Upper lobe of left lung (tissue), 6 donors: ENCODE measurements at places on chromosomes 2 and 18. TPM values are rescaled to one million over a fixed set of nuclear protein-coding genes. Genes with fewer than 3 reads are reported as not detected.

DNA sequence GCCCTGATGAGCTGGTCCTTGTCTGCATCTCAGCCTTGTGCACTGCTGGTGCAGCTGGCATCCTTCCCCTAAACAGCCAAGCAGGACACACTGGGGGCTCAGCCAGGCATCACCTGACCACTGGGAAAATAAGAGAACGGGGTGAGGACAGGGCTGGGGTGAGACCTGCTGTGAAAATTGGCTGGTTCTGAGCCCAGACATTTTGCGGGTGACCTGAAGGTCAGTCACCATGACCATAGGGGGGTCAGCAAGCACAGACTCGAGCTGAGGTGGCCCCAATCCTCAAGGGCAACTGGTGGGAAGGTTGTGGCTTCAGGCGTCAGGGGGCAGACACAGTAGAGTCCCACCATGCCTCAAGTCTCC lies 144.9 kb upstream of the TWIST2 start:
- peaks cover 5% of the 10 kb centered on the region for H3K4me1 ChIP-seq
- no peak overlapping the region for H3K27ac ChIP-seq
- H3K27me3 ChIP-seq, result no peaks in the 10 kb centered on the region

DNA sequence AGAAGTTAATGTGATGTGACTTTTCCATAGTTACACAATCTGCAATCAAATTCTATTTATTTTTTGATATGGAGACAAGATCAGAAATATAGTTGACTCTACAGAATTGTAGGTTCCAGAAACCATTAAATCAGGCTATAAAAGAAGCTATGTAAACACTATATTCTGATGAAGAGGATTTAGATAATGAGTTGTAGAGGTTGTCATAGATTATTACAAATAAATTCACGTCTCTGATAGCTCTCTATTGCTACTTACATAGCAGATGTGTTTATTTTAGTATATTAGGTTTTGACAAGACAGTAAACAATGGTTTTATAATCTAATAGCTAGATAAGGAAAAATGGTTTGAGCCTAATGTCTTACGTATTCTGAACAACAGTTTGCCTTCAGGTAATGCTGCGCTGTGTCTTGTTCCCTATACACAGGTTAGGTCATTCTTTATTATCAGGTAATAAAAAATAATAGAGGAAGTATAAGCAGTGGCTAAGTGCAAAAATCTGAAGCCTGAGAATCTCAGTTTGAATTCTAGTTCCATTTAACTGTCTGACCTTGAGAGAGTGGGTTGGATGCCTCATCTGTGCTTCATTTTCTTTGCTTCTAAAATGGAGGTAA lies 93.4 kb downstream of the PPP1R1C start:
- no peak overlapping the region for H3K4me3 ChIP-seq
- H3K27me3 ChIP-seq, result no peaks in the 10 kb centered on the region
- H3K27ac ChIP-seq, result no peak overlapping the region
- no peaks in the 10 kb centered on the region for H3K4me1 ChIP-seq

- no peaks in the 10 kb centered on the region for H3K27me3 ChIP-seq
- no peak for DNase-seq
- no peaks in the 10 kb centered on the region for H3K36me3 ChIP-seq
- peaks cover 5% of the 10 kb centered on the region for H3K4me1 ChIP-seq
- H3K4me3 ChIP-seq, result no peak overlapping the region
- no peak overlapping the region for H3K27ac ChIP-seq
Measured at GRCh38 chr2:207180741-207181140, 15.0 kb upstream of the KLF7 start.

GRCh38 chr18:2846636-2847316 lies at the start of gene EMILIN2:
Gene EMILIN2 (plus strand): TSS chr18:2847006. CDS start chr18:2847189, 183 bp downstream.
- H3K27ac ChIP-seq, result peak within 1 kb of the TSS; percentile 85
- peak within 1 kb of the TSS; percentile 54 for H3K4me3 ChIP-seq
- peak; percentile 79 for DNase-seq
- no peaks in the 10 kb centered on the region for H3K36me3 ChIP-seq
- peaks cover 35% of the 10 kb centered on the region for H3K4me1 ChIP-seq

DNA sequence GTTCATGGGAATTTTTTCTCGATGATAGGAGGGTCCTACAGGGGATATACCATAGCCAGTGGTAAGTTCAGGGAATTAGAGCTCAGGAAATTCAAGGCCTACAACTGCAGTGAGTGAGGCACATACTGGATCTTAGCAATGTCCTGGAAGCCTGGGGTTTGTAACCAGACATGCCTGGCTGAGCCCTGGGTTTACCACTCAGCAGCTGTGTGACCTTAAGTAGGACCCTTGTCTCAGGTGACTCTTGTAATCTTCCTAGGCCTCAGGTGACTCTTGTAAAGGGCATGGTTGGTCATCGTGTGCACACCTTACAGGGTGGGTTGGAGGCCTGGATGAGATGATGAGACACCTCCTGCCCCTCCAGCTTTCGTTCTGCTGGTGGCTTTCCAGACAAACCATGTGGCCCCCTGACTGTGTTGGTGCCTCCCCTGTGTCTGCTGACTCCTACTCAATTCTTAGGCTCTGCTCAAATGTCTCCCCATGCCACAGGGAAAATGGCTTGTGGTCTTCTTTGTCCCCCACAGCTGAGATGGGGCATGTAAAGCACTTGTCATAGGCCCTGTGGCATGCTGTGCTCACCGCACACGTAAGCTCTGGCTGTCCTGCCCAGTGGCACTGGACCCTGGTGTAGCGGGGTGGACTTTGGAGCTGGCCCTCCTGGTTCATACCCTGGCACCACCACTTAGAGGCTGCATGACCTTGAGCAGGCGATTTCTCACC lies 94.1 kb downstream of the FHOD3 start:
- no peaks in the 10 kb centered on the region for H3K27me3 ChIP-seq
- H3K27ac ChIP-seq, result no peak overlapping the region
- DNase-seq, result no peak
- no peak overlapping the region for H3K4me3 ChIP-seq

- H3K27ac ChIP-seq, result no peak overlapping the region
- no peak overlapping the region for H3K4me3 ChIP-seq
- H3K27me3 ChIP-seq, result no peaks in the 10 kb centered on the region
- H3K36me3 ChIP-seq, result no peaks in the 10 kb centered on the region
- no peak for DNase-seq
Measured at GRCh38 chr2:107553046-107553445, 273.6 kb upstream of the RGPD4 start.

GRCh38 chr2:200084036-200084435 lies 128.7 kb downstream of the MAIP1 start:
- no peaks in the 10 kb centered on the region for H3K27me3 ChIP-seq
- no peaks in the 10 kb centered on the region for H3K4me1 ChIP-seq
- no peak overlapping the region for H3K27ac ChIP-seq
- H3K4me3 ChIP-seq, result no peak overlapping the region

GRCh38 chr2:39523308-39524044 lies 86.4 kb upstream of the MAP4K3 start:
- H3K27me3 ChIP-seq, result no peaks in the 10 kb centered on the region
- H3K4me3 ChIP-seq, result no peak overlapping the region
- no peak for DNase-seq
- no peak overlapping the region for H3K27ac ChIP-seq

GRCh38 chr2:159561786-159562185 lies 54.6 kb downstream of the BAZ2B start:
- no peak for DNase-seq
- H3K27me3 ChIP-seq, result no peaks in the 10 kb centered on the region
- H3K27ac ChIP-seq, result no peak overlapping the region
- no peaks in the 10 kb centered on the region for H3K4me1 ChIP-seq
- H3K36me3 ChIP-seq, result no peaks in the 10 kb centered on the region

- H3K4me1 ChIP-seq, result peaks cover 7% of the 10 kb centered on the region
- no peak overlapping the region for H3K4me3 ChIP-seq
- H3K27ac ChIP-seq, result no peak overlapping the region
- no peaks in the 10 kb centered on the region for H3K27me3 ChIP-seq
- no peaks in the 10 kb centered on the region for H3K36me3 ChIP-seq
- no peak for DNase-seq
Measured at GRCh38 chr2:160440888-160441287, 52.7 kb downstream of the RBMS1 start.

- H3K4me3 ChIP-seq, result no peak overlapping the region
- H3K27me3 ChIP-seq, result peaks cover 6% of the 10 kb centered on the region
- H3K36me3 ChIP-seq, result no peaks in the 10 kb centered on the region
Measured at GRCh38 chr2:74130211-74130995, 17.3 kb downstream of the BOLA3 start.

GRCh38 chr18:51342815-51343214 lies 145.3 kb upstream of the MEX3C start:
- no peaks in the 10 kb centered on the region for H3K4me1 ChIP-seq
- H3K27me3 ChIP-seq, result no peaks in the 10 kb centered on the region
- no peak for DNase-seq
- H3K36me3 ChIP-seq, result no peaks in the 10 kb centered on the region

GRCh38 chr2:24821433-24821891 lies 28.2 kb downstream of the CENPO start:
- no peaks in the 10 kb centered on the region for H3K27me3 ChIP-seq
- DNase-seq, result no peak
- peaks cover 35% of the 10 kb centered on the region for H3K36me3 ChIP-seq

Gene EVA1A
- total RNA-seq, result 96.9 TPM

Gene REG1B
- not detected for total RNA-seq

Gene MBD2
- 33.1 TPM for total RNA-seq

Gene CD207
- total RNA-seq, result not detected

Gene UGT1A8
- not detected for total RNA-seq

Gene TTC27
- 12.6 TPM for total RNA-seq

Gene ANKRD30B
- total RNA-seq, result not detected

Gene AKAIN1
- not detected for total RNA-seq

Gene GPR45
- not detected for total RNA-seq

Gene DPP10
- total RNA-seq, result 0.46 TPM

Gene SNORC
- total RNA-seq, result 1.5 TPM

Gene TIA1
- total RNA-seq, result 292 TPM

Gene ASXL2
- total RNA-seq, result 20.3 TPM
